Stimulated activated CD8-positive, alpha-beta memory T cell treated with anti-CD3 and anti-CD28 coated beads, Interleukin-4, amount 100 ng/mL, for 1 hour (primary cell): ENCODE measurements at places on chromosomes 1 and 21.

GRCh38 chr21:28310711-28311110, 682.0 kb downstream of the LTN1 start:
- no peak for DNase-seq

GRCh38 chr21:25283720-25284119, 323.6 kb downstream of the MRPL39 start:
- no peak for DNase-seq

DNA sequence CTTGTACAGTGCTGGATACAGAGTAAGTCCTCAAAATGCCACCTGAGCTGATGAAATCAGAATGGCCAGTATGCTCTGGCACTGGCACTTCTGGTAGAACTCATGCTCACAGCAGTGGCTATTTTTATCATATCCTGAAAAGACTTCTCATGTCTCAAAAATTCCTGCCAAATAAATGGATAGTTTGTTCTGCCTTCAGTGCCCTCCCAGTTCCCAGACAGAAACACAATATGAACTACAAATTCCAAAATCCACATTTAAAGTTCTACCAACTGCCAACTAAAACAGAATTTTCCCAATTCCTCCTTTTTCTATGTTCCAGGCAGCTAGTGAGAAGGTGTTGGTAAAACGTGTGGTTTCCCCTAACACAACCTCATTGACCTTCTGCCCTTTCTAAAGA, 51.4 kb upstream of the RGS1 start:
- no peak for DNase-seq

- no peak for DNase-seq
Measured at GRCh38 chr1:205751036-205751651, 1.2 kb upstream of the NUCKS1 start.

- DNase-seq = no peak
Measured at GRCh38 chr1:53696571-53696970, 42.4 kb downstream of the GLIS1 start.
